B cell (primary cell): ENCODE measurements at places on chromosomes 3 and 15.

DNA sequence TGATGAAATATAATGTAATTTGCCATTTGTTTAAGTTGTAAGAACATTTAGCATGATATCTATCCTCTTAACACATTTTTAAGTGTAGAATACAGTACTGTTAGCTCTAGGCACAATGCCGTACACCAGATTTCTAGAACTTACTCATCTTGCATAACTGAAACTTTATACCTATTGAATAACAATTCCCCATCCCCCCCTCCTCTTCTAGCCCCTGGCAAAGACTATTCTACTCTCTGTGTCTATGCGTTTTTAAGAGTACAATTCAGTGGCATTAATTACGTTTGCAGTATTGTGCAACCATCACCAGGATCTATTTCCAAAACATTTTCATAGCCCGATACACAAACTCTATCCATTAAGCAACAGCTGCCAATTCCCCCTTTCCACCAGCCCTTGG lies 261.7 kb downstream of the PLOD2 start:
- H3K4me1 ChIP-seq, result no peaks in the 10 kb centered on the region
- no peaks in the 10 kb centered on the region for H3K27me3 ChIP-seq
- no peaks in the 10 kb centered on the region for H3K36me3 ChIP-seq

GRCh38 chr3:63791974-63792373 lies 27.1 kb upstream of the C3orf49 start:
- H3K36me3 ChIP-seq, result no peaks in the 10 kb centered on the region
- H3K27me3 ChIP-seq, result no peaks in the 10 kb centered on the region
- H3K4me1 ChIP-seq, result no peaks in the 10 kb centered on the region
- DNase-seq, result no peak
- H3K27ac ChIP-seq, result no peak overlapping the region

DNA sequence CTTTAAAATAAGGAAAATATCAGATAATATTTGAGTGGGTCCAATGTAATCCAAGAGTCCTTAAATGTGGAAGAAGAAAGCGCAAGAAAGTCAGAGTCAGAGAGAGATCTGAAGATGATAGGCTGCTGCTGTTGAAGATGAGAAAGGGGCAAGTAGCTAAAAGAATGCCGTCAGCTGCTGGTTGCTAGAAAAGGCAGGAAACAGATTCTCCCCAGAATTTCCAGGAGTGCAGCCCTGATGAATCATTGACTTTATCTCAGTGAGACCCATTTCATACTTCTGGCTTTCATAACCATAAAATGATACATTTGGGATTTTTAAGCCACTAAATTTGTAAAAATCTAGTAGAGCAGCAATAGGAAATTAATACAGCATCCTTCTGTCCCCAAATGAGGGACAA lies 7.5 kb upstream of the CHMP2B start:
- no peaks in the 10 kb centered on the region for H3K36me3 ChIP-seq
- H3K27ac ChIP-seq, result no peak overlapping the region
- H3K4me3 ChIP-seq, result no peak overlapping the region
- no peaks in the 10 kb centered on the region for H3K4me1 ChIP-seq
- peaks cover 6% of the 10 kb centered on the region for H3K27me3 ChIP-seq

- no peaks in the 10 kb centered on the region for H3K36me3 ChIP-seq
- no peaks in the 10 kb centered on the region for H3K27me3 ChIP-seq
- no peaks in the 10 kb centered on the region for H3K4me1 ChIP-seq
- no peak overlapping the region for H3K27ac ChIP-seq
These were observed 63.7 kb upstream of the DLG1 start for GRCh38 chr3:197362081-197362480.

DNA sequence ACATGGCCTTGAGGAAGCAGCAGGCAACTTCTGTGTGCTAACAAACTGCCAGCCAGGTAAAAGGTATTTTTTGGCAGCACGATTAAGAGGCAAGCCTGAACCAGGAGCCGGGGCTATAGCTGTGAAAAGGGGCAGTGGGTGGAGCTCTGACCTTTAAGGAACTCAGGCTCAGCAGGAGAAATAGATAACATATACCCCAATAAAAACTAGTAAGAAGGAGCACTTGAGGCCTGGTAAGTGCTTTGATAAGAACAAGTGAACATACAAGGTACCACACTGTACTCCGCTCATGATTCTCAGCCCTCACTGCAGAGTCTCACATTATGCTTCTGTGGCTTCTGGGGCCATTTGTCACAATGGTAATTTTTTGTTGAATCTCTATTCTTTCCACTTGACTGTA lies 5.4 kb downstream of the FYCO1 start:
- peaks cover 2% of the 10 kb centered on the region for H3K36me3 ChIP-seq
- H3K4me1 ChIP-seq, result peaks cover 21% of the 10 kb centered on the region
- no peak overlapping the region for H3K4me3 ChIP-seq
- H3K27ac ChIP-seq, result no peak overlapping the region
- H3K27me3 ChIP-seq, result no peaks in the 10 kb centered on the region

GRCh38 chr3:171844873-171845272 lies 1.7 kb downstream of the TMEM212 start:
- no peaks in the 10 kb centered on the region for H3K4me1 ChIP-seq
- H3K27ac ChIP-seq, result no peak overlapping the region
- no peak for DNase-seq
- H3K4me3 ChIP-seq, result no peak overlapping the region
- H3K27me3 ChIP-seq, result no peaks in the 10 kb centered on the region

GRCh38 chr15:38459480-38459879 lies 5.6 kb downstream of the FAM98B start:
- H3K4me1 ChIP-seq, result peaks cover 16% of the 10 kb centered on the region
- DNase-seq, result no peak

- no peak for DNase-seq
- H3K4me1 ChIP-seq, result peaks cover 27% of the 10 kb centered on the region
- H3K36me3 ChIP-seq, result no peaks in the 10 kb centered on the region
- H3K27ac ChIP-seq, result peak overlapping the region; percentile 74
These were observed 14.5 kb downstream of the TIGIT start for GRCh38 chr3:114308377-114308776.

- H3K36me3 ChIP-seq, result no peaks in the 10 kb centered on the region
- no peaks in the 10 kb centered on the region for H3K27me3 ChIP-seq
- H3K4me1 ChIP-seq, result no peaks in the 10 kb centered on the region
- H3K27ac ChIP-seq, result no peak overlapping the region
These were observed 874.7 kb upstream of the GBE1 start for GRCh38 chr3:82636177-82636576.

DNA sequence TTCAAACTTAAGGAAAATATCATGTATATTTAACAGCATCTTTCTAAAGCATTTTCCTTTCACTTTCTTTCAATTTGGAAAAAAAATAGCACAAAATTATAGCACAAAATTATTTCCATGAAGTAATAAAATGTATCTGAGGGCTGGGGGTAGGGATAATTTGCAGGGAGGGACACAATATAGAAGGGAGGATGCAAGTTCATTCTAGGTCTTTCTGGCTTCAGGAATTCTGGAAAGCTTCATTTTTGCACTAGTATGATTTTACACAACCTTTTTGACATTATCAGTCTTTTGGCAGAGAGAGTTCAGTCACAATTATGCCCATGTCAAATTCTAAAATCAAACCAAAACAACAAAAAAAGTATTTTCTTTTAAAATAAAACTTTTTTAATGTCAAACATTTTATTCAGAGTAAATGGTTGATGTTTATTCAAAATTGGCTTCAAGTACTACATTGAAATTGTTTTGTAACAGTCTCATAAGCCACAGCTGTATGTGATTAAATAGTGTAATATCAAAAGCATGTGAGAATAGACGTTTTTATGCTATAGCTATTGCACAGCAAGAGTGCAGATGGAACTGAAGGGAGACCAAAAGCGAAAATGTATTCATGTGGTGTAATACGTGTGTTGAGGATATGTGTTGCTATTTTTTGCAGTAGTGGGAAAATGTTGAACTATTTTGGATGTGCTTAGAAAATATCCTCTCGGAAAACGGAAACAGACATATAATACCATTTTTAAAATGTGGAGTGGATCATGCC lies 5.8 kb downstream of the RBMS3 start:
- no peak for DNase-seq
- no peaks in the 10 kb centered on the region for H3K27me3 ChIP-seq
- H3K4me3 ChIP-seq, result no peak overlapping the region
- H3K27ac ChIP-seq, result no peak overlapping the region
- no peaks in the 10 kb centered on the region for H3K36me3 ChIP-seq
- peaks cover 9% of the 10 kb centered on the region for H3K4me1 ChIP-seq

DNA sequence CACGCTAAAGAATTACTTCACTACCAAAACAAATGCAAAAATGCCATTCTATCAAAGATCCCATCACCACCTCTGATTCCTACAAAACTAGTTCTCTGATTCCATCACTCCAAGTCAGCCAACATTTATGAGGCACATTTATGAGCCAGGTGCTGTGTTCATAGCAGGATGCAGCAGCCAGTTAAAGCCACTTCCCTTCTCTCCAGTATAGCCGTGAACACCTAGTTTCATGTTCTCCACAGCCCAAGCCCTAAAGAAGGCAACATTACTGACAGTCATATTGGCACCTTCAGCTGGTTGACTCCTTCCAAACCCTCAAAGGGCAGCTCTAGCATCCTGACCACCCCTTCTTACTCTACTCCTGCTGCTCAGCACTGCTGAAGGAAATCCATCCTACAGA lies 36.4 kb downstream of the RYK start:
- no peak for DNase-seq
- H3K4me3 ChIP-seq, result no peak overlapping the region
- no peaks in the 10 kb centered on the region for H3K27me3 ChIP-seq
- H3K27ac ChIP-seq, result no peak overlapping the region
- H3K36me3 ChIP-seq, result peaks cover 2% of the 10 kb centered on the region
- no peaks in the 10 kb centered on the region for H3K4me1 ChIP-seq

GRCh38 chr15:32057876-32058425 lies 27.6 kb downstream of the CHRNA7 start:
- no peaks in the 10 kb centered on the region for H3K36me3 ChIP-seq
- H3K27ac ChIP-seq, result no peak overlapping the region
- H3K4me1 ChIP-seq, result no peaks in the 10 kb centered on the region
- DNase-seq, result no peak
- no peaks in the 10 kb centered on the region for H3K27me3 ChIP-seq
- no peak overlapping the region for H3K4me3 ChIP-seq

GRCh38 chr3:167497903-167498302 lies 24.1 kb upstream of the SERPINI2 start:
- no peak overlapping the region for H3K4me3 ChIP-seq
- H3K36me3 ChIP-seq, result no peaks in the 10 kb centered on the region
- no peak for DNase-seq
- no peaks in the 10 kb centered on the region for H3K4me1 ChIP-seq
- no peak overlapping the region for H3K27ac ChIP-seq

DNA sequence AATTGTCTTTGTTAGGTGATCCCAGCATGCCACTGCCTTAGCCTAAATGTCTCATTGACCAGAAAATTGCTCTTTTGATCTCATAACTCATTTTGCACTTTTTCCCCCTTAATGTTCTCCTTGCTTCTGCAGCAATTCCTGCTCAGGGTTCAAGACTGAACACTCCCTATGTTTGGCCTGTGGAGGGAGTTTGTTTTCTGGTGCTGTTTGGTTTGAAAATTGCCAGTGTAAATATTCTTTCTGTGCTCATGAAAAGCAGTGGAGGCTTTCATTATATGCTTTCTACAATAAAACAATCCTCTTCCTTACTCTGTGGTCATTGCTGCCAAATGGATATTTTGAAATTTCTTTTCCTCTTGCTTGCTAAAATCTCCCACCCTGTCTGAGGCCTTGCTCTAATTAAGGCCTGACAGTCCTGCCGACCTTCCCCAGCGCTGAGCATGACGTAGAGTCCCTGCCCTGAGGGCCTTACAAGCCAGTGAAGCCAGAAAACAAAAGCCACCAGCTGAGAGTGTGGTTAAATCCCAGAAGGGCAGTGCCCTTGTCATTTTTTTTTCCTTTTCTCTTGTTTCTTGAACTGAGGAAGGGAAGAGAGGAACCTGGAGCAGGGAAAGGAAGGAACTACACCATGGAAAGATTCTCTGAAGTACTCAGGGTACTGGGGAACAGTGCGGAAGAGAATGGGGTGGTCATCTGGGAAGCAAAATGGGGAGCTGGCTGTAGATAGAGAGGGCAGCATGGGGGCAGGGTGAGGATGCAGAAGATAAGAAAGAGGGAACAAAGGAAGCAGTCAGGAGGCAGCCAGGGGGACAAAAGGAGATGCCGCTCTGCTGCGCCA lies 24.8 kb downstream of the ZBTB38 start:
- H3K4me3 ChIP-seq, result no peak overlapping the region
- H3K4me1 ChIP-seq, result no peaks in the 10 kb centered on the region
- no peaks in the 10 kb centered on the region for H3K36me3 ChIP-seq
- no peak for DNase-seq
- no peaks in the 10 kb centered on the region for H3K27me3 ChIP-seq

DNA sequence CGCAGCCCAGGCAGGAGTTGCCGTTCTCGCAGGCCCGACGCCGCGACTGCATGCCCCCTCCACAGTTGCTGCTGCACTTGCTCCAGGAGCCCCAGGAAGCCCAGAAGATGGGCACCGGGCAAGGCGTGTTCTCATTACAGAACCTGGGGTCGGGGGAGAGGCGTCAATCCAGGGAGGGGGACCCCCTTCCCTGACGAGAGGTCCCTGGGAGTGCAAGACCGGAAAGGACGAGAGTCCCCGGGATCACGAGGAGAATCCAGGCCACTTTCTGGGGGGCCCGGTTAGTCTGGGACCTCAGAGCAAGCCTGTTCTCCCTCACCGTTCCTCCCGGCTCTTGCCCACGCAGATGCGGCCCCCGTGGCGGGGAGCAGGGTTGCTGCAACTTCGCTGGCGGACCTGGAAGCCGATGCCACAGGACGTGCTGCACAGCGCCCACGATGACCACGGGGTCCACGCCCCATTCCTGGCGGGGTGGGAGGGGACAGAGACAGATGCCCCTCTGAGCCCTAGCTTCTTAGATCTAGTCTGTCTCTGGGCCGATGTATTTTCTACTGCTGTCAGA lies 113.9 kb downstream of the SEMA5B start:
- no peak overlapping the region for H3K27ac ChIP-seq
- DNase-seq, result no peak
- H3K27me3 ChIP-seq, result peaks cover 5% of the 10 kb centered on the region
- no peak overlapping the region for H3K4me3 ChIP-seq

DNA sequence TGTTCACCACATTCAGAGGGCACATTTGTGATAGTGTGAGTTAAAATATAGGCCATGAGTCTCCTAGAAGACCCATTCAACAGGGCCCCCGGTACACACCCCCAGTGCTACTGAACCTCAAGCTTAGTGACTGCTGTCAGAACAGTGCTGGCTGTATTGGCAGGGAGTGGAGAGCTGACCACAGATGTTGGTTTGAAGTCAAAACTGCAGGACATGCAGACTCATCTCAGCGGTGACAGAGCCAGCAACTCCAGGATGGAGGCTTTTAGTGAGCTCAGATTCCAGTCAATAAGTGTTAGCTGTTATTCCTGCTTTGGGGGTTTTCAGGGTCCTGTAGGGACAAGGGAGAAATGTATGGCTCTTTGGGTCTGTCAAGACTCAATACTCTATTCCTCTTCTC lies 29.1 kb downstream of the PRR20G start:
- no peaks in the 10 kb centered on the region for H3K27me3 ChIP-seq
- no peak overlapping the region for H3K4me3 ChIP-seq
- no peak overlapping the region for H3K27ac ChIP-seq
- no peak for DNase-seq

DNA sequence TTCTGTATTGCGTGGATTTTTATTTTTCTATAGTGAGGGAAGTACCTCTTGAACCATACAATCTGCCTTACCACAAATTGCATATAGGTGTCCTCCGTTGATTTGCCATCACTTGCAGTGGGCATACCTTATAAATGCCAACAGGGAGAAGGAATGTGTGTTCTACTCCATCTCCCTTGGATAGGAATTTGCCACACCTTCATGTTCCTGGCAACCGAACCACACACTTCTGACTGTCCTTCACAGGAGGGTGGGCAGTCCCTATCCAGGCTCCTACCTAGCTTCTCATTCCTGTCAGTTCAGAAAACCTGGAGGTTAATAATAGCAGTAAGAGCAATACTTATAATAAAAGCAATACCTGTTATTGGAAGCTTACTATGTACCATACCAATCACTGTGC lies 357.7 kb downstream of the EFHB start:
- no peaks in the 10 kb centered on the region for H3K4me1 ChIP-seq
- H3K4me3 ChIP-seq, result no peak overlapping the region
- H3K27ac ChIP-seq, result no peak overlapping the region
- no peak for DNase-seq
